ENCODE measurements at places on chromosomes 2 and 18.

- DNase-seq: no peak
Observed at GRCh38 chr2:70356941-70357683, 55.2 kb upstream of the FAM136A start.

DNA sequence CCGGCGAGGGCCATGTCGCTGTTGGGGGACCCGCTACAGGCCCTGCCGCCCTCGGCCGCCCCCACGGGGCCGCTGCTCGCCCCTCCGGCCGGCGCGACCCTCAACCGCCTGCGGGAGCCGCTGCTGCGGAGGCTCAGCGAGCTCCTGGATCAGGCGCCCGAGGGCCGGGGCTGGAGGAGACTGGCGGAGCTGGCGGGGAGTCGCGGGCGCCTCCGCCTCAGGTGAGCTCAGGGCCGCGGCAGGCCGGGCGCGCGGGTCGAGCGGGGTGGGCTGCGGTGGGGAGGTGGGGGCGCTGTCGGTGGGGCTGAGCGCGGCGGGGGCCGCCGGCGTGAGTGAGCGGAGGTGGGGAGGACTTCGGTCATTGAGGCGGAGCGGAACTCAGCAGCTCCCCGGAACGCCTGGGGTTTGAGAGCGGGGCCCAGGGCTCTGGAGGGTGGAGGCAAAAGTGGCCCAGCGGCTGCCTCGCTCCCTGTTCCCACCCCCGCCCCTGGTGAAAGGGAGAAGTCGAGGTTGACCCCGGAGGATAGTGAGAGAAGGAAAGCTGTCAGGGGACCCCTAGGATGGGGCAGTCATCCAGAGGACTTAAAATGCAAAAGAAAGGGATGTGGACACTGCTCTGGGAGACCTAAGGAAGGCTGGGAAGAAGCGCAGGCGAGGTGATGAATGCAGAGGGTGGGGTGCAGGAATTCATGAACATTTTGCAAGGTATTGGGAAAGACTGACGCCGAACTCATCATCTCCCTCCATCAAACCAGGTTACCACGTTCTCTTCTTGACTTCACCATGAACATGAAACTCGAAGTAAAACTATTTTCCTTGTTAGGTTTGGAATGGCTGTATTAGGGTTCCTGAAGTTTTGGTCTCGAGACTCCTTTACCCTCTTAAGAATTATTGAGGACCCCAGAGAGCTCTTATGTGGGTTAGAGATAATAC is 633 bp downstream of the MALT1 start:
- peak; percentile 72 for DNase-seq

- no peak for DNase-seq
Observed at GRCh38 chr2:172864182-172864581, 128.5 kb downstream of the RAPGEF4 start.

GRCh38 chr2:236852977-236853374 is 232.7 kb upstream of the COPS8 start:
- no peak for DNase-seq

DNA sequence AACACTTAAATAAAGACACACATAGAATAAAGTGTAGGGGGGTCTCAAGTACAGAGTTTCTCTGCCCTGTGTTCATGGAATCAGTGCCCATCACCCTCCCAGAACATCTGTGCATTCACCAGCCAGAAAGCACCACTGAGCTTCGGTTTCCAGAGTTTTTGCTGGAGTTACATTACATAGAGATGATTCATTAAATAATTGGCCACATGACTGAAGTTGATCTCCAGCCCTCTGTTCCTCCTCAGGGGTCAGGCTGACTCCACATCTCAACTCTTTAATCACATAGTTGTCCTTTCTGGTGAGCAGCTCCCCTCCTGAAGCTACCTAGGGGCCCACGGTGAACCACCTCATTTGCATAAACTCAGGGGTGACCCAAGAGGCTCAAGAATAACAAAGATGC is 129.8 kb downstream of the METTL4 start:
- no peak for DNase-seq

DNA sequence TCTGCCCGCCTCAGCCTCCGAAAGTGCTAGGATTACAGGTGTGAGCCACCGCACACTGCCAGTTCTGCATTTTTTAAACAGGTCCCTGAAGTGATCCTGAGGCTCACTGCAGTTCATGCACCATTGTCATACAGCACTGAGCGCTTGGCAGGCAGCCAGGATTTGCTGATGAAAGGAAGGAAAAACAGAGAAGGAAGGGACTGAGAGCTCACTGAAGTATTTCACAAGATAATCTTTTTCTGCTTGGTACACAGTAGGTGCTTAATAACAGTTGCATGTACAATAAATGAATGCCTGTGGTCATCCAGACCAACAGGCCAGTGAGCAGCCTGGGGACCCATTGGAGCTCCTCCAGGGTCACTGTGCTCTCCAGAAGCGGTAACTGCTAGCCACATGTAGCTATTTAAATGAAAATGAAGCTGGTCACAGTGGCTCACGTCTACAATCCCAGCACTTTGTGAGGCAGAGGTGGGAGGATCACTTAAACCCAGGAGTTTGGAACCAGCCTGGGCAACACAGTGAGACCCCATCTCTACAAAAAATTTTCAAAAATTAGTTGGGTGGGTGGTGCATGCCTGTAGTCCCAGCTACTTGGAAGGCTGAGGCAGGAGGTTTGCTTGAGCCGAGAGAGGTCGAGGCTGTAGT is 33.1 kb upstream of the SMAD7 start:
- no peak for DNase-seq

DNA sequence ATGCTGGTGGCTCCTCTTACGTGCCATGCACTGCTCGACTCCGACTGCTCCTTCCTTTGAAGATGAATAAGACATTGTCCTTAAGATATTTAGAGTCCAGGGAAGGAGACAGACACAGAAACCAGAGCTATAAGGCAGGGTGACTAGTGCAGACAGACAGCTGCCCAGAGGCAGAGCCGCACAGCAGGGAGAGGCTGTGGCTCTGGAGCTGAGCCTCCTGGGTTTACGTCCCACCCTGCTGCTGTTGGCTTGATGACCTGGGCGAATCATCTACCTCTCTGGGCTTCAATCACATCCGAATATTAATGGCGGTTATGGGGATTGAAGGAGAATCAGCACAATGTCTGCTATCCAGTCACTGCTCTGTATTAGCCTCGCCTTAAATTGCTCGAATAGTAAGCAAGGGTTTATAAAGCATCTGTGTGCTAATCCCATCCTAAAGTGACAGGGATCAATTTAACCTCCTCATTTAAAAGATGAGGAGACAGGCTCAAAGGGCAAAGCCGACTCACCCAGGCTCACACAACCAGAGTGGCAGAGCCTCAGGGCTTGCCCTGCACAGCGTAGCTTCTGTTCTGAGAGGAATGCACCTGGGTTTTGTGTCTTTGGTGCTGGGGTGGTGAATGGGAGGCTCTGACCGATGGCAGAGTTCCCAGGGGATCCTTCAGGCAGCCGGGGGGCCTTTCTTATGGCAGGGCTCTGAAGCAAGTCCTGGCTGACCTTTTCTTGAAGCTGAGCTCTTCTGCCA is 284.1 kb downstream of the MYCN start:
- DNase-seq: no peak

- DNase-seq: no peak
Observed at GRCh38 chr2:84088656-84089055, 370.4 kb downstream of the SUCLG1 start.
